ENCODE measurements at places on chromosomes 11 and 22.
A peak's percentile ranks its signal among the peaks of the same experiment; 100 is the strongest.

DNA sequence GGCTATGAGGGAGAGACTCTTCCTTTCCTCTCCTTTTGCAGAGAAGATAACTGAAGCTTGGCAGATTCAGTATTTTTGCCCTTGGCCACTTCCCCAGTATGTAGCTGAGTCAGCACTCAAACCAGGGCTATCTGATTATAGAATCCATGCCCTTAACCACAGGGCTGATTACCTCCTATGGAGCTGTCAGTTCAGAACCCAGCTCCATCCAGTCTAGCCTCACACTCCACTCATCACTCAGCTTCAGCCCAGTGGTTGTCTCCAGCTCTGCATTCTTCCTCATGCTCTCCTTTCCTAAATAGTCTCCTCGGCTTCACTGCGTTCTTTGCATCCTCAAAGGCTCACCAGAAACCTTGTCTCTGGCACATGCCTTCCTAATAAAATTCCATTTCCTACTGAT, 151.6 kb upstream of the BLID start:
- DNase-seq: no peak

DNA sequence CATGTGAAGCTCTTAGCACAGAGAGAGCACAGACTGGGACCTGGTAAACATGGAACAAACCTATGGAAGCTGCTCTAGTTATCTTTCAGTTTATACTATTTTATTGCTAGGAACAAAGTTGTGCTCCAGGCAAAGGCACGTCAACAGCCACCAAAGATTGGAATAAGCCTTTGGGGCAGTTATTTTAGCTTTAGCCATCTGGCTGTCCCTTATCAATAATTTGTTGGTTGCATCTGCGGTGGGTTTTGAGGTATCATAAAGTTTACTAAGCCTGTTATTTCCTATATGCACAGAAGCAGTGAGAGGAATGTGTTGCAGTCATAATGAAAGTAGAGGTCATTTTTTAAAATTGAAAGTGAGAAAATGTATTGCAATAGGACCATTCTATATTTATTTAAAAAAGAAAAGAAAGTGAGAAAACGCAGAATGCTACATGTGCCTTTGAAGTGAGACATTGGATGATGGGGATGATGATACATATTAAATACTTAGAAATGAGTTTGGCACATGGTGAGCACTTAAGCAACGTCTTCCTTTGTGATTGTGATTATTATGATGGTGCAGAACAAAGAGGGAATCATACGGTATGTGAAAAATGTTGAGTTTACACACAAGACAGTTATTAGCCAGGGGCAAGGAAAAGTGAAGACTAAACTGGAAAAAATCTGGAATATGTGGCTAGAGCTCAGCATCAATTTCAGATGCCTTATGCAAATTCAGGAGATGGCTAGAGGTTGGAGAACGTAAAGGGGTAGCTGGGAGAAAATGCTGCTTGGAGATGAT, 58.3 kb downstream of the PRR5L start:
- DNase-seq: peak; percentile 78

DNA sequence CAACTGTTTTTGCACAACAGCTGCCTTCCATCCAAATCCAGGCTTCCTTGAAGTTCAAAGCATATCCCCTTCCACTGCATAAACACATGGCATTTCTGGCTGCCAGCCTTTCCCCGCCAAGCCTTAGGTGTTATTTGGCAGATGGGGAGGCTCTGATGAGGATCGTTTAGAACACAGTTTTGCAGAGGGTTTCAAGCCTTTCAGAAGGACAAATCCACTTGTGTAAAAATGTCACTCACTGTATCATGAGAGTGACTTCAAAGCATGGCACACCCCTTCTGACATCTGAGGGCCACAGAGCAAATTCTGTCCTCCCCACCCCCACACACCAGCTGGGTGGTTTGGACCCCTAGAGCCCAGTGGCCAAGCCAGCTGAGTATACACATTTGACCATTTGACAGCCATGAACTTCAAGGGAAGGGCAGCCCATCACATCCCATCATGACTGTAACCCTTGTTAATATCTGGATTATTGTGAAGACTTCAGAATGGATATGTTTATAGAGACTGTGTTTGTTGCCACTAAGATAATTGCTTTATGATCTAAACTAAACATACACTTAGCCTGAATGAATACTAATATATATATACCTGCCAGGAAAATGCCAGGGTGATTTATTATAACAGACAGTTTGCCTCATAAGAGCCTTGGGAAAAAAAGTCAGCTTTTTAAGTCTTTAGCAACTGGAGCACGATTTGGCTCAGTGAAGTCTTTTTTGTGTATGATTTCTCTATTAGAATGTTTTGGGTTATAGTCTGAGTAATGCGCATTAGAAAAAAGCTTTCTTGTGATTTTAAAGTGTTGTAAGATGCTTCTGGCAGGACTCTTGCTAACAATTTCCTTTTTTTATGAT, 31.9 kb downstream of the FBLN1 start:
- DNase-seq: no peak

- DNase-seq: no peak
Measured at GRCh38 chr22:21764038-21764804, 28.6 kb upstream of the YPEL1 start.

DNA sequence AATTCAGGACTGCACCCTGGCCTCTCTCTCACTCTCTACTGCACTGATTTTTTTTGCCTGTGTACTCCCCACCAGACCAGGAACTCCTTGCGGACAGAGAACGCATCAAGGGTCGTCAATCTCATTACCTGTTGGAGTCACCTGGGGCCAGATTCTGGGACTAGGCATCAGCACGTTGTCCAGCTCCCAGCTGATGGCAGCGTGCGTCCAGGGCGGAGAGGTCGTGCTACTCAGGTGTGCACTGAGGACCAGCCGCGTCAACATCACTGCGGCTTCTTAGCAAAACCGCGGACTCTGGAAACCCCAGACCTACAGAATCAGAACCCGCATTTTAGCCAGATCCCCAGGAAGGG, 13.1 kb downstream of the KCNJ5 start:
- no peak for DNase-seq

DNA sequence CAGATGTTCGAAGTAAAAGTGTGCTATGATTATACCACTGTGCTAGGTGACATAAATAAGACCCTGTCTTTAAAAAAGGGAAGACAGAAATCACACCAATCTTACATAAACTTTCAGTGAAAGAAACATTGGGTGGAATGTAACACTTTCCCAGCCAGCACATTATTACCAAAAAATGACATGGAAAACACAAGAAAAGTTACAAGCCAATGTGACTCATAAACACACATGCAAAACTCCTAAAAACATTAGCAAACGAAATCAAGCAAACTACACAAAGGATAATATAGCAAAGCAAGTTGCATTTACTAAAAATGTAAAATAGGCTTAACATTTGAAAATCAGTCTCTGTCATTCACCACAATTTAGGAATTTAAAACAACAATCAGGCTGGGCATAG, 47.0 kb downstream of the SBF2 start:
- no peak for DNase-seq
